ENCODE measurements at places on chromosomes 12 and 14. TPM values are rescaled to one million over a fixed set of nuclear protein-coding genes. Genes with fewer than 3 reads are reported as not detected.

Gene IQSEC3
- 2.6 TPM for total RNA-seq

Gene ERP27
- total RNA-seq: 8.7 TPM

Gene SPPL3
- total RNA-seq: 23.3 TPM

DNA sequence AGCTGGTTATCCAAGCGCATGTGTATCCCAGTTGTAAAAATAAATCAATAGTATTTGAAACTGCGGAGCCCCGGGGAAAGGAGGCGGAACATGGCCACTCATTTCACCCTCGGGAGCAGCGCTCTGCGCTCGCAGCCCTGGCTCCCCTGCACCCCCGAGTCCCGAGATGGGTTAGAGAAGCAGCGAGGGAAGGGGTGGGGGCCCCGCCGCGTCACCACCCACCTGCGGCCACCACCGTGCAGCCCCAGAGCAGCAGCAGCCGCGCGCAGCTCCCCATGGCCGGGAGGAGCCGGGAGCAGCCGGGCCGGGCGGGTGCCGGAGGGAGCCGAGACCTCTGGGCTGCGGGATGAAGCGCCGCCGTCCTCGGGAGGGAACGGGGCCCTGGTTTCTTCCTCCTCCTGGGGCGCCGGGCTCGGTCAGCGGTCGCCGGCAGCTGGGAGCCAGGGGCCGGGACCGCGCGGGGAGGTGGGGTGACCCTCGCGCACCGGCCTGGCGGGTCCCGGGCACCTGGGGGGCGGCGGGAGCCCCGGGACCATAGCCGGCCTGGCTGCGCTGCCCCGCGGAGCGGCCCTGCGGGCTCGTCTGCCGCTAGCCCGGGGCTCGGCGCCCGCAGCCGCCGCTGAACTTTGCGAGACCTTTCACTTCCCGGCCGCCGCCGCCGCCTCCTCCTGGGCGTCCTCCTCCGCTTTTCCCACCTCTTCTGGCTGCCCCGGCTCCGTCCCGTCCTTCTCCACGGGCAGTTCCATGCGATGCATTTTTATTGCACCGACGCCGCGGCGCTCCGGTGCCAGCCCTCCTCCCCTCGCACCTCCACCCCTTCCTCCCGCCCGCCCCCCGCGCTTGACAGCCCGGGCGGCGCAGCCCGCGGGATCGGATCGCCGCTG is at the start of gene NTN4:
Gene NTN4, minus strand, starts transcription at position 732 of the 884 bp plus-strand sequence. Its CDS starts 455 bp downstream, at position 277.
- H3K36me3 ChIP-seq: no peaks in the 10 kb centered on the region
- H3K27ac ChIP-seq: no peak within 1 kb of the TSS
- peaks cover 70% of the 10 kb centered on the region for H3K27me3 ChIP-seq
- peak; percentile 37 for DNase-seq
- peak within 1 kb of the TSS; percentile 65 for H3K4me3 ChIP-seq

Gene FBXL14
- 27.5 TPM for total RNA-seq

DNA sequence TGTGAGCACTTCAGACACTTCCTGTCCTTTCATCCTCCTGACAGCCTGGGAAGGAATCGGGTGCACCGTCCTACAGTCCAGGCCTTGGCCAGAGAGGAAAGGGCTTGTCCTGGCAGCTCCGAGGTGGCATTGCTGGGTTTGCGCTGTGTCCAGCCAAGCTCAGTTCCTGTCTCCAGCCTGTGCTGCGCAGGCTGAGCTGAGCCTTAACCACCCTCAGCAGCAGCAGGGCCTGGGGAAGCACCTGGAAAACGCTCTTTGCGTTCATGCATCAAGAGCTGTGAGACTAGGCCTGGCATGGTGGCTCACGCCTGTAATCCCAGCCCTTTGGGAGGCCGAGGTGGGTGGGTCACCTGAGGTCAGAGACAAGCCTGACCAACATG is 33.7 kb upstream of the EML1 start:
- H3K4me1 ChIP-seq: peaks cover 2% of the 10 kb centered on the region
- no peak overlapping the region for H3K4me3 ChIP-seq
- no peak for DNase-seq
- no peaks in the 10 kb centered on the region for H3K36me3 ChIP-seq
- H3K27me3 ChIP-seq: peaks cover 3% of the 10 kb centered on the region

- peak overlapping the region; percentile 97 for H3K27ac ChIP-seq
- peaks cover 69% of the 10 kb centered on the region for H3K4me1 ChIP-seq
- H3K36me3 ChIP-seq: peaks cover 56% of the 10 kb centered on the region
- DNase-seq: peak; percentile 51
- H3K4me3 ChIP-seq: peak overlapping the region; percentile 77
Measured at GRCh38 chr12:94207849-94208621, 59.7 kb downstream of the PLXNC1 start.

Gene MGP
- total RNA-seq: 0.21 TPM

DNA sequence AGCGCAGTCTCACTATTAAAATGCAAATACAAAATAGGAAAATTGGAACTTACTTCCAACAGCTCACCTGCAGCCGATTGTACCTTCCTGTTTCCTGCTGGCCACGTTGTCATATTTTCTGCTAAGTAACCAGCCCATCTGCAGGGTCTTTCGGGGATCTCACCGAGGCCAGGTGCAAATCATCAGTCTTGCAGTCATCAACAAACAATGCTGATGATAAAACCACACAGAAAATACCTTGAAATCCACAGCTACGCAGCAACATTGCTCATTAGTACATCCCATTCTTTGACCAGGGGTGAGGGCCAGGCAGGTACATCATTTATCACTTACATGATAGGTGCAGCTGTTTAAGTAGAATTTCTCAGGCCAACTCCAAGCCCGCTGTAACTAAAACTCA is 406.9 kb downstream of the TMEM121 start:
- no peaks in the 10 kb centered on the region for H3K36me3 ChIP-seq
- H3K27me3 ChIP-seq: peaks cover 46% of the 10 kb centered on the region
- no peak overlapping the region for H3K4me3 ChIP-seq
- no peak overlapping the region for H3K27ac ChIP-seq
- DNase-seq: no peak

Gene CDCA3
- total RNA-seq: 115 TPM
